ENCODE measurements at places on chromosomes 2 and 18.

- H3K27ac ChIP-seq, result no peak overlapping the region
- H3K27me3 ChIP-seq, result no peaks in the 10 kb centered on the region
- DNase-seq, result no peak
- H3K4me1 ChIP-seq, result no peaks in the 10 kb centered on the region
Observed at GRCh38 chr18:63487676-63488075, 10.9 kb downstream of the SERPINB5 start.

DNA sequence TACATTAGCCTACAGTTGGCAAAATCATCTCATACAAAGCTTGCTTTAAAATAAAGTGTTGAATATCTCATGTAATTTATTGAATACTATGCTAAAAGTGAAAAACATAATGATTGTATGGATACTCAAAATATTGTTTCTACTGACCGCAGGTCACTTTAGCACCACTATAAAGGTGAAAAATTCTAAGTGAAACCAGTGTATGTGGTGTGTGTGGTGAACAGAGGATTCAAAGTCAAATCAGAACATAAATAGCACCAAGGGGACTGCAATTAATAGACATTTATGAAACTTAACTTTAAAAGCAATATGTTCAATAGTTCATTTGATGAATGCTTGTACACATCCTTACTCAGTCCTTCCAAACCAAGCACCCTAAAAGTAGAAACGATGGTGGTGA, 145.8 kb downstream of the AKAIN1 start:
- no peaks in the 10 kb centered on the region for H3K4me1 ChIP-seq
- no peak overlapping the region for H3K4me3 ChIP-seq
- no peak for DNase-seq
- no peak overlapping the region for H3K27ac ChIP-seq
- no peaks in the 10 kb centered on the region for H3K27me3 ChIP-seq
- H3K36me3 ChIP-seq, result no peaks in the 10 kb centered on the region

DNA sequence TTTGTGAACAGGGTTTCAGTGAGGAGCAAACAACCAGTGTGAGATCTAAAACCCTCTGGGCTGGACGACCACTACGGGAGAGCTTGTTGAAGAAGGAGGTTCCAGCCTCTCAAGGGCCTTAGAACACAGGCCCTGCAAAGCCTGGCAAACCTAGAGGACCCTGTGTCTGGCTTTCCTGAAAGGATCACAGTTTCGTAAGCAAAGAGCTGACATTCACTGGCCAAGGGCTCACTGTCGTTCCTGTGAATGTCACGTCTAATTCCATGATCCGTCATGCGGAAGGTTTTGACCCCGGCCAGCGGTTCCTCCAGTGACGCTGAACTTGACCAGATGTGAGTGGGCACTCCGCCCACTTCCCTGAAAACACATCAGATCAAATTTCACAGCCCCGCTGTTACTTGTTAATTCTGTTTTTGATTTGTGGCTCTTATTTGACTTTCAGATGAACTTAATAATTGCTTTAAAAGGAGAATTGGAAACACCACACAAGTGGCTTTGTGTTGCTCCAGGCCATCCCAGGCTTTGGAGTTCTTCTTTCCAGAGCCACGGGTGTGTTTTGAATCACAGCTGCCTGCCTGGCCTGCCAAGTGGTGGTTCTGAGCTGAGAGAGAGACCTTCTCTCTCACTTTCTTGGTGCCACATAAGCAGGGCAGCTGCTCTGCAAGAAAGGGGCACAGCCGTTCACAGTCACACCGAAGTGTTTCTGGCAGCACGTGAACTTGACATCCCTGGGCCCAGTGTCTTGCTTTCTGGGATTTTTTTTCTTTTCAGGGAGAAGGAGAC, 308.4 kb downstream of the NDUFA10 start:
- no peaks in the 10 kb centered on the region for H3K4me1 ChIP-seq
- H3K4me3 ChIP-seq, result no peak overlapping the region
- no peaks in the 10 kb centered on the region for H3K27me3 ChIP-seq
- no peaks in the 10 kb centered on the region for H3K36me3 ChIP-seq

GRCh38 chr2:240932724-240933047, 26.6 kb downstream of the CROCC2 start:
- peak; percentile 56 for DNase-seq
- no peaks in the 10 kb centered on the region for H3K4me1 ChIP-seq
- H3K27ac ChIP-seq, result no peak overlapping the region
- no peaks in the 10 kb centered on the region for H3K36me3 ChIP-seq
- H3K27me3 ChIP-seq, result no peaks in the 10 kb centered on the region
- H3K4me3 ChIP-seq, result no peak overlapping the region

DNA sequence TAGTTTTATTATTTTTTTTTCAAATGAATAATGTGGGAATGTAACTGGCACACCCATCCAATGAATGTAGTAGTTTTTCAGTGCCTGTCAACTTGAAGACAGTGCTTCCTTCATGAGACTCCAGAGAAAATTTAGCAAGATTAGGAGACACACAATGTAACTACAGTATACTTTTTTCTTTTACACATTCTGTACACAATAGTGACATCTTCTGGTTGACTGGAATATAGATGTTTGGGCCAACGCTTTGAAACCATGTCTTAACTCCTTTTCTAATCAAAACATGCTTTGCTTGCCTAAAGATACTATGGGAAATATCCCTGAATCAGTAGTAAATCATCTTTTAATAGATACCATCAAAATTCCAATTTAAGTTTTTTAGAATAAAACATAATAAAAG, 229.5 kb upstream of the ZC3H15 start:
- no peaks in the 10 kb centered on the region for H3K27me3 ChIP-seq
- H3K4me1 ChIP-seq, result no peaks in the 10 kb centered on the region
- H3K4me3 ChIP-seq, result no peak overlapping the region
- H3K36me3 ChIP-seq, result no peaks in the 10 kb centered on the region
- DNase-seq, result no peak
